ENCODE measurements at places on chromosomes 1 and 21.

- DNase-seq: no peak
Observed at GRCh38 chr1:43282220-43283195, 2.9 kb downstream of the C1orf210 start.

DNA sequence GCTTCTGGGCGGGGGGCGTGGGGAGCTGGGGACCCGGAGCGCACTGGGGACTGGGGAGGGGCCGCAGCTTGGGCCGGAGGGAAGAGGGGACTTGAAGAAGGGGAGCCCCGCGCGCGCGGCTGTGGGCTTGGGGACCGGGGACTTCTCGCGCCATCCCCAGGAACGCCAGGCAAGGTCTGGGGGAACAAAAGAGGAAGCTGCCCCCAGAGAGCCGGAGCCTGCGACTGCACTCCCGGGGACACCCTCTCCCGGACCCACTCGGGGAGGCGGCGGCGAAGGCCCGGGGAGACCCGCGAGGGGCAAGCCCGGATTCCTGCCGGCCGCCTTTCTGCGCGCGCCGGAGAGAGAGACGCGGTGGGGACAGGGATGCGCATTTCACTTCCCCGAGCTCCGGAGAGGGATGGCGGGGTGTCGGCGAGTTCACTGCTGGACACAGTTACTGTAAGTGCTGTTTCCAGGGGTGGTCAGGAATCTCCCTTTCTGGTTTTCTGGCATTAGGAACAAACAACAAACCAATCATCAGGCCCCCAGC is 732 bp downstream of the ABCG1 start:
- no peak for DNase-seq

GRCh38 chr21:44987886-44988606 is 48.2 kb downstream of the SLX9 start:
- no peak for DNase-seq

DNA sequence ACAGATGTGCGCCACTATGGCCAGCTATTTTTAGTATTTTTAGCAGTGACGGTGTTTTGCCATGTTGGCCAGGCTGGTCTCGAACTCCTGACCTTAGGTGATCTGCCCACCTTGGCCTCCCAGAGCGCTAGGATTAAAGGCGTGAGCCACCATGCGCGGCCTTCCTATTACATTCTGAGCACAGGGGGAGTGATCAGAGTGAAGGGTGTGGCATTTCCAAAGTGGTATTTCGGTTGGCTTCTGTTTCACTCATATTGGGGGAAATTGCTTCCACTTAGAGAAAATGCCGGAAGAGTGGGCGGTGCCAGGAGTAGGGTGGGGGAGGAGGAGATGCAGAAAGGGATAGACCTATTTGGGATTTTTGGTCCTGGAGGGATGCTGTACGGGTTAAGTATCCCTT is 4.3 kb downstream of the PIK3CD start:
- DNase-seq: no peak

DNA sequence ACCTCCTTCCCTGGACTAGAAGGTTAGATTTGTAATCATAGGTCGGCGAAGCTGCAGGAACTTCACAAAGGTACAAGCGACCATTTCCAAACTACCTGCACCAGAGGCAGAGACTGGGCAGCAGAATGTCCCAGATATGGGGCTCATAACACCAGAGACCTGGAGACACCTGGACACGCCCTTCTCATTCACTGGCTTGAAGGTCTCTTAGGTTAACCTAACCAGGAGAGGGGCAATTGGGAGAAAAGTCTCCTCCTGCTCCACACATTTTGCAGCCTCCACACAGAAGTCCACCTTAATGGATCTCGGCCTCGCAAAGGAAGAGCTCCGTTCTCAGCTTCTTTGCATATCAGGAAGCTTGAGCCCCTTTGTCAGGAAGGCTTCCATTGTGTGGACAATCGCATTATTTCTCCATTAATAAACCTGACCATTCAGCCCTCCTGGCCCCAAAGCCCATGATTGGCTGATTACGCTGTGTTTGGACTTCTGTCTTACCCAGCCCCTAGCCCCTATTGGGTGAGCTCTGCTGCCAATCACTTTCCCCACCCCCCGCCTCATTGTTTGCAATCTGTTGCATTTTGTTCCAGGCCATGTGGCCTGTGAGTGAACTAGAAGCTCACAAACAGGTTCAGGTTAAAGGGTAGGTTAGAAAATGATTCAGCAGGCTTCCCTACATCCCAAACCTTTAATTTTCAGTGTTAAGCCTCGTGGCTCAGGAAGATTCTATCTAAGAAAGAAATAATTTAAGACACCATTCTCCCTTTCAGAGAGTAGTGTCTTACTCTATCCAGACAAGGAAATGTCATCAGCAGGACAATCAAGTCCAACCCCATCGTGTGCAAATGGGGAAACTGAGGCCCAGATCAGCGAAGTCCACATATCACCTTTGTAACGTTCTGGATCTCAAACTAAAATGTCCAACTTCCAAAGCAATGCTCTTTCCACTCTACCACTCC is 2.8 kb downstream of the MYCL start:
- DNase-seq: peak; percentile 30

- no peak for DNase-seq
Observed at GRCh38 chr1:53326598-53327181, 1.2 kb downstream of the LRP8 start.

DNA sequence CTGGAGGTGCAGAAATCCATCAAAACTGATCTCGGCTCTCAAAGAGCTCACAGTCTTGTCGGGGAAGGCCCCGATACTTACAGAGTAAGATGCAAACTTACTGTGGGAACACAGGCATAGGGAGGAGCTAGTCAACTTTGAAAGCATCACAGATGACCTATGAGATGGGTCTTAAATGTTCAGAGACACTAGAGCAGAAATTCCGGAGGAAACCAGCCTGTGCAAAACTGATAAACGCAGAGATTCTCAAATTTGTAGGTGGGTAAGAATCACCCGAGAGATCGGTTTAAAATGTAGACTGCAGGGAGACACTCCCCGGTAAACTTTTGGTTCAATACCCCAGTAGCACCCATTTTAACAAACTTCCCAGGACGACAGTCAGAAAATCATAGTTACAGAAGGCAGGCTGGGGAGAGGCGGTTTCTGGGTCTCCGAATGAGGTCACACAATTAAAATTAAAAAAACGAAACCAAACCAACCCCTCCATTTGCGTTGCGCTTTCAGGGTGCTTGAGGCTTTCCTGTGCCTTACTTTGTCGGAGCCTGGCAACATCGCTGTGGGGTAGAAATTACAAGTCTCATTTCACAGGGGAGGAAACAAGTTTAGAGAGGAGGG is 755 bp upstream of the THRAP3 start:
- peak; percentile 62 for DNase-seq

- no peak for DNase-seq
Observed at GRCh38 chr1:208154040-208154439, 90.1 kb downstream of the PLXNA2 start.

DNA sequence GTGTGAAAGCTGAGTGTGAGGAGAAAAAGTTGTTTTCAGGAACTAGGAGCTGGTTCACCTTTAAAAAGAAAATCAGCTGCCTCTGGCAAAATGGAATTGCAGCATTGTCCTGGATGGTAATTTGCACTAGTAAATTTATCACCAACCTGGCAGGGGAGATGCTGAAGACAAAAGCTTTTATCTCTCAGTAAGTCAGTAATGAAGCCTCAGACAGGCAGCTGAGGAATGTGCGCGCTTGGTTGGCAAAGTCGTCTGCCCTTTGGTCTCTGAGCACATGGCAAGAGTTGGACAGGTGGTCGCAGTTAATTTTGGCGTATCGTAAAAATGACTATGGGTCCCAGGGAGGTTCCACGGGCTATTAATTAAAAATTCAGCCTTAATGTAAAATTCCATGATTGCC is 131.9 kb downstream of the BACH1 start:
- no peak for DNase-seq

- no peak for DNase-seq
Observed at GRCh38 chr1:18907917-18908845, 5.8 kb upstream of the ALDH4A1 start.

DNA sequence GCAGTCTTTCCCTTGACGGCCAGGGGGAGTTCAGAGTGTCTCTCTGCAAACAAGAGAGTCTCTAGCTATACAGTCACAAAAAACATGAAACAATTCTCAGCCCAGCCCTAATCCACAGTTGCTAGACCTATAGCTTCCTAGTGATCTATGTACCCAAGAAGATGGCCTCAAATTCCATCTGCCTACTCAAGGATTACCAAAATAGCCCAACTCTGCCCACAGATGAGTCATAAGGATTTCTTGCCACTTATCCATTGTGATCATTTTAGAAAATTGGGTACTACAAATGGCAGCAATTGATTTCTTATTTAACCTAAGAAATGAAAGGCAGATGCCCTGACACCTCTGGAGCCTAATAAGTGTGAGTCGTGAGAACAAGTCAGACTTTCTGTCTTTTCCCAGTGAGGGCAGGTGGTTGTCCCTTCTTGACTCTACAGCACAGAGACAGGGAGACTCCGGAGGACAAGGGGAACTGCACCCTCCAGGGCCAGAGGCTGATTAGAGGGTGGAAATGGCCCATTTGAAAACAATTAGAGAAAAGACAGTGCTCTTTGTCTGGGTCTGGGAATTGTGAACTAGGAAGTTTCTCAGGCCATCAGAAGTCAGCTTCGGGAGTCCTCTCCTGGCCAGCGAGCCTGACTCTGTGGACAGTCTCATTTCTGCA is 65.4 kb downstream of the ABCA4 start:
- DNase-seq: no peak

DNA sequence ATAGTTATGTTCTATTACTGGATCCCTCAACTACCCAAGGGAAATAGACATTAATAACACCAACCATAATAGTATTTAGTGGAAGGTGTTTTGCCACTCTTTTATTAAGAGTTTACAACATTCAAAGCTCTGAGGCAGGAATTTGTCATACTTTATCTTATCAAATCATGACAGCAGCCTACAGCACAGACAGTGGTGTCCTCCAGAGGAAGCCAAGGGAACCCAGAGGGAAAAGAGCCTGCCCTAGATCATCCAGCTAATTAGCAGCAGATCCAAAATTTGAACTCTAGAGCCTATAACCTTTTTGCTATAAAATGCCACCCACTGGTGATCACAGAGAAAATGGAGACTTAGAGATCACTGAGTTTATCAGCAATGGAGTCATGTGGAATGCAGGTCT is 18.2 kb downstream of the VAV3 start:
- no peak for DNase-seq

DNA sequence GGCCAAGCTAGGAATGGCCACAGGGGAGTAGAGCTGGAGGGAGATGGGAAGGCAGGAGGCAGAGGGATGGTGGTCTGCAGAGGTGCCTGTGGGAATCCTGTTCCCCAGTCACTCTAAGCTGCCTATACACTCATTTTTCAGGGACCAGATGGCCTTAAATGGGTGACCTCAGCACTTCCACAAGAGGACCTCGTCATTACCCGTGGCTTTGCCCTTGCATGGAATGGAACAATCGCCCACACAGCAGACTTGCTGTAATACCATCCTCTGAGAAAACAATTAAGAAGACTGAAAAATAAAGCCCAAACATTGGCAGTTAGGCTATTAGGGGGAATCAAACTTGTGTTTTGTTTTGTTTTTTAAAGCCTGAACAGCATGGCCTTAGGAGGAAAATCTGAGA is 12.9 kb upstream of the TNN start:
- DNase-seq: no peak

DNA sequence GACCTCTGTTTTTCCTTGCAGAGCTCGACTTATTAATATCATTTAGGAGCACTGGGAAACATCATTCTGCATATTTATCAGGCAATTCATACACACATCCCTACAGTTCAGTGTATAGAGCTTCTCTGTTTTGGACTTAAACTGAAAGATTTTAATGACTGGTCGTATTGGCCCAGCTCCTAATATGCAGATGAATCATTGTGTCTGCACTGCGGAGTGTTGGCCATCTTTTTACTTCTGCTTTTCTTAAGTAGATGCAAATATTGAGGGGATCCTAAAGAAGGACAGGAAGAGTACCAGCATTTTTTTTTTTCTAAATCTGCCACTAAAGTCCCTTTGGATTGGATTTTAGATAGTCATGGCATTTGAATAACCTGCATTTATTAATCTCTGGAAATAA is 154.8 kb downstream of the BACH1 start:
- no peak for DNase-seq

DNA sequence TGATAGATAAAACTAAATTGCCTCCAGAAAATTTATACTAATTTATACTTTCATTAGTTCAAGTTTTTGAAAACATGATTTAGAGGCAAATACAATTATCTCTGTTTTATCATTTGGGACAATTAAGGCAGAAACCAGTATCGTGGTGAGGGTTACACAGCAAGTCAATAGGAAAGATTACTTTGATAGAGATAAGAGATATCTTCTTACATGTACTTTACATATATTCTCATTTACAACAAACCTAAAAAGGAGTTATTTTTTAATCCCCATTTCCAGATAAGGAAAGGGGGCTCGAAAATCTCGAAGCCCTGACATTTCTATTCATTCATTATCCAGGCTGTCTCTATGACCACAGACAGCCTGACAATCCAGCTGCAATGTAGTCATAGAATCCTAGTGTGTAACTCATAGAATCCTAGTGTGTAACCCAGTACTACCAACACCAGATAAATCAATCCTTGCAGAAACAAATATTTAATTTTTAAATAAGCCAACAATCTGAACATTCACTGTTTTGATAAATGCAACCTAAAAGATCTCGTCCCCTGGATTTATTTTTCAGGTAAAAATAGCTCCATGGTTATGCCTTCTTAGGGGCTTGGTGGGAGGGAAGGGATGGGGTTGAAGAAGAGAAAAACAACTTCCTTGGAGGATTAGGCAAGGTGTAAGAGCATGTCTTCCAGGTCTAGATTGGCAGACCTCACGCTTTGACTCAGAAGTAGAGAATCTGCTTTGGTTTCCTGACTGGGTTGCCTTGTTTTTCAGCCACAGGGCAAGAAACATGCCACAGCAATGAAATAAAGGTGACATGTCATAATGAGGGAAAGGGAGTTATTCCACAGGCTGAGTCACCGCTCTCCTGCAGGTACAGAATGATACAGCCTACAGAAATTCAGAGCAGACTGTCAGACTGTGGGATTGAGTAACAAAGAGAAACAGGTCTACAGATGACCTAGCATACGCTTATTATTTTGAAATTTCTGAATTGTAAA is 45.6 kb downstream of the IRF2BP2 start:
- no peak for DNase-seq

DNA sequence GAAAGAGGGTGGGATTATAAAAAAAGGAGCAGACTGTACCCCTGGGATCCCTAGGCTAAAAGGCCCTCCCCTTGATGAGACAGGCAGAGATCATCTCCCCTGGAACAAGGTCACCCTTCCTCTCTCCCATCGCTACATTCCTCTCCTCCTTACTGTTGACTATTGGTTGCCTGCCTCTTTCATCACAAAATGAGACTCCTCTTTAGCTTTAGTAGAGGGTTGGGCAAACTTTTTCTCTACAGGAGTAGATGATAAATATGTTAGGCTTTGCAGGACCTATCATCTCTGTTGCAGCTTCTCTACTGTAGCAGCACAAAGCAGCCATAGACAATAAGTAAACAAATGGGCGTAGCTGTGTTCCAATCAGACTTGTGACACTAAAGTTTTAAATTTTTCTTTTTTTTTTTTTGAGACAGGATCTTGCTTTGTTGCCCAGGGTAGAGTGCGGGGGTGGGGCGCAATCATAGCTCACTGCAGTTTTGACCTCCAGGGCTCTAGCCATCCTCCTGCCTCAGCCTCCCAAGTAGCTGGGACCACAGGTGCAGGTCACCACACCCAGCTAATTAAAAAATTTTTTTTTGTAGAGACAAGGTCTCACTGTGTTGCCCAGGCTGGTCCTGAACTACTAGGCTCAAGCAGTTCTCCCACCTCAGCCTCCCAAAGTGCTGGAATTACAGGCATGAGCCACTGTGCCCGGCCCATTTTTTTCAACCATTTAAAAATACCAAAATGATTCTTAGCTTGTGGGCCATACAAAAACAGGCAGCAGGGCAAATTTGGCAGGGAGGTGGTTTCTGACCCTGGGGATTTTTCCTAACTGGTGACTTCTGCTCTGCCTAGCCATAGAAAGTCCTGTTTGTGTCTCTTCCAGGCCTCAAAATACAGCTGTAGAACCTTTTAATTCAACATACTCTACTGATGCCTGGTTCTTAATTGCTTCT is 15.1 kb downstream of the MCL1 start:
- no peak for DNase-seq

Measured in fibroblast of the conjunctiva (primary cell).